ENCODE measurements at places on chromosomes 6 and 20. TPM values are rescaled to one million over a fixed set of nuclear protein-coding genes. Genes with fewer than 3 reads are reported as not detected.

- DNase-seq, result no peak
These were observed 383.8 kb downstream of the TFAP2A start for GRCh38 chr6:10030942-10031537.

IMPG1 gene
- total RNA-seq, result not detected

- DNase-seq, result no peak
These were observed 3.0 kb downstream of the NR2E1 start for GRCh38 chr6:108168501-108169463.

VGLL2 gene
- not detected for total RNA-seq

All from Right ventricle myocardium inferior (tissue), 1 donor.